ENCODE measurements at places on chromosomes 16 and 17.

DNA sequence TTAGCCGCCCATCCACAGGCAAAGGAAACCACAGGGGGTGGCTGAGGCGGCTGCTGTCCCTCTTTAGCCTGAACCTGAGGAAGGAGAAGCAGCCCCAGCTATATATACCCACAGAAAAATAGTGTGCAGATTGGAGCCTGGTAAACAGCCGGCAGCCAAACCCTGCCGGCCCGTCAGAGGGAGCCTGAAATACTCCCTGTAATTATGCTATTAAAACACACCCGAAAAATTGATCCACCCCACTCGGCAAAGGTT is 6.8 kb downstream of the PIEZO1 start:
- no peak for DNase-seq

GRCh38 chr16:35574011-35574410 is 2114.6 kb downstream of the TP53TG3F start:
- no peak for DNase-seq

DNA sequence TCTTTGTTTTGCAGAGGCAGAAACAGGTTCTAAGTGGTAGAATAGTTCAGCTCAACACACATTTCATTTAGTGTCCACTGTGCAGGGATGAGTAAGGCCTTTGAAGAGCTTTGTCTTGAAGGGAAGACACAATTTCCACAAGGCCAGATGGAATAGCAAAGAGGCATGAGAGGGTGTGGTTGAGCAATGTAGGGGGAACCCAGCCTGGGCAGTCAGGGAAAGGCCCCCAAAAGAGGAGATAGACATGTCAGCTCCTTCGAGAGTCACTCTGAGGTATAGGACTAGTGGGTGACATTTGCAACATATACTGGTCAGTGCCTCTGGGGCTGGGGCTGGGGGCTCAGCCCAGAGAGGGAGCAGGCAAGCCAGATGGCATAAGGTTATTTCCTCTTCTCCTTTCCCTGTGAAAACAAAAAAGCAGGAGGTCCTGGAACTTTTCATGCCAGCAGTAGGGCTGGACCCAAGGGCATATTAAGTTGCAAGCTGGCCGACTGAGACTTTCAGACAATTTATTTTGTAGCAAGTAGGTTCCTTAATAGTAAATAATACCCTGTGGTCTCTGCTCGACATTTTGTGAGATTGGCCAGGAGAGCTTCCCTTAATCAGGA is 7.1 kb downstream of the ALKBH5 start:
- DNase-seq = no peak

GRCh38 chr16:89600427-89600826 is 13.0 kb upstream of the DPEP1 start:
- DNase-seq = no peak

- DNase-seq = no peak
These were observed 27.3 kb downstream of the SRCIN1 start for GRCh38 chr17:38578229-38579082.

DNA sequence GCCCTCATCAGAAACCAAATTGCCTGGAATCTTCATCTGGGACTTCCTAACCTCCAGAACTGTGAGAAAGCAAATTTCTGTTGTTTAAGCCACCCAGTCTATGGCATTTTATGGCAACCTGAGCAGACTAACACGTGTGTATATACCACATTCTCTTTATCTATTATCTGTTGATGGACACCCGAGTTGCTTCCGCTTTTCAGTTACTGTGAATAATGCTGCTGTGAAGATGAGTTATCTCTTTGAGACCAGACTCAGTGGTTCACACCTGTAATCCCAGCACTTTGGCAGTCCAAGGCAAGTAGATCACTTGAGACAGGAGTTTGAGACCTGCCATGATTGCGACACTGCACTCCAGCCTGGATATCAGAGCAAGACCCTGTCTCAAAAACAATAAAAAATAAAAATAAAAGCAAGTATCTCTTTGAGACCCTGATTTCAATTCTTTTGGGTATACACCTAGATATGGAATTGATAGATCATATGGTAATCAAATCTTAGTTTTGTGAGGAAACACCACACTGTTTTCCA is 27.2 kb upstream of the CNEP1R1 start:
- no peak for DNase-seq

GRCh38 chr17:15012351-15012980 is 252.7 kb downstream of the PMP22 start:
- DNase-seq = no peak

DNA sequence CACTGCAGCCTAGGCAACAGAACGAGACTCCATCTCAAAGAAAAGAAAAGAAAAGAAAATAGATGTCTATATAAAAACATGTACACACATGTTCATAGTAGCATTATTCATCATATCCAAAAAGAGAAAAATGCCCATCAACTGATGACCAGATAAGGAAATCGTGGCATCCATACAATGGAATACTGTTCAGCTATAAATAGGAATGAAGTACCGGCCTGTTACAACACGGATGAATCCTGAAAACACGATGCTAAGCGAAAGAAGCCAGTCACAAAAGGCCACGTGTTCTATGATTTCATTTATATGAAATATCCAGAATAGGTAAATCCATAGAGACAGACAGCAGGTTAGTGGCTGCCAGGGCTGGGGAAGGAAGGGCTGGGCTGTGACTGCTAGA is 65.8 kb downstream of the TBC1D16 start:
- no peak for DNase-seq

GRCh38 chr17:46795379-46795952 is 23.0 kb downstream of the WNT3 start:
- DNase-seq = no peak

DNA sequence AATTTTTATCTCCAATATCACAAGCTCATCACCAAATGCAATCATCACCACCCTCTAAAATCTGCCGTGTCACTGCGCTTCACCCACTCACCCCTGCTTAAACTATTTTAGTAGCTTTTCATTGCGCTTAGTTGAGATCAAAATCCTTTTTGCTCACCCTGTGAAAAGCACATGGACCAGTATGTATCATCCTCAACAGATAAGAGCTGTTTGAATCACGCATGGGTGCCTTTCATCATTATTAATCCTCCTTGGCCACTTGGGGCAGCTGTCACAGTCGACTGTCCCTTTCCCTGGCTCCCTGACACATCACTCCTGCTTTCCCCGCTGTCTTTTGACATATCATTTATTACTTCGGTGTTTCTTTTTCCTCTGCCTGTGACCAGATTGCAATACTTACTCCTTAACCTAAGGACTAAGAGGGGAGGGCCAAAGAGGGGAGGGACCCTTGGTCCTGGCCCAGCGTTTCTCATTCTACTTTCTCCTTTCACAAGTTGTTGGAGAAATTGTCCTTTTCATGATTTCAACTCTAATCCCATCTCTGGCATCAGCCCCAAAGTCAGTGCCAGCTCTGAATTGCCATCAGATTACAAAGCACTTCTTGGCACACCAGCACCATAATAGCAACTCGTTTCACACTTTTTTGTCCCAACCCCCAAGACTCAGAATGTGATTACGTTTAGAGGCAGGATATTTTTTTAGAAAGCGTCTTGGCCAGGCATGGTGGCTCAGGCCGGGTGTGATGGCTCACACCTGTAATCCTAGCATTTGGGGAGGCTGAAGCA is 8.6 kb upstream of the KDM6B start:
- no peak for DNase-seq

DNA sequence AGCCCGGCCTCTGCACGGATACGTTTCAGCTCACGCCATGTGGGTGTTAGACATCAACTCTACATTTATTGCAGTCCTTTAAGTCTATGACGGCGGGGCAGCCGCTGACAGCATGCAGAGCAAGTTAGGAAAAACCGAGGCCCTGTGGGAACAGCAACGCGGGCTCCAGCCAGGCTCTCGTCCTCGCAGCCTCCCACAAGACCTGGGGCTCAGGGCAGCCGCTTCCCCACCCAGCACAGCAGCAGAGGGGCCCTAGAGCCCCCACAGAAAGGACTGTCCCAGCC is 3.7 kb upstream of the MRPS34 start:
- DNase-seq = no peak

DNA sequence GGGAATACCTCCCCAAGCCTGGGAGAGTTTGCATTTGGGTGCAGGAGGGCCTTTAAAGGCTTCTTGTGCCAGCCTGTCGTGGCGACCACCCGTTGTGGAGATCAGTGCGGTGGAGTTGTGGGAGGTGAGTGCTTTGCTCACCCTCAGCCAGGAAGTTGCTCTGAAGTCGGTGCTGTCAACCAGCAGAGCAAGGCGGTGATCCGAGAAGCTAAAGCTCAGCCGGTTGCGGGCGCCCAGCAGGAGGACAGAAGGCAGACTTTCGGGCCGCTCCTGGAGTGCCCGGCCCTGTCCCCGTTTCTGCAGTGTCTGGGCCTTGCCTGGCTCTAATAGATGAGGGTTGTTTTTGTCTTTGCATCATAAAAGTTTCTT is 1.4 kb downstream of the UBE2I start:
- DNase-seq = no peak

GRCh38 chr16:3578121-3578520 is 918 bp upstream of the NLRC3 start:
- no peak for DNase-seq

DNA sequence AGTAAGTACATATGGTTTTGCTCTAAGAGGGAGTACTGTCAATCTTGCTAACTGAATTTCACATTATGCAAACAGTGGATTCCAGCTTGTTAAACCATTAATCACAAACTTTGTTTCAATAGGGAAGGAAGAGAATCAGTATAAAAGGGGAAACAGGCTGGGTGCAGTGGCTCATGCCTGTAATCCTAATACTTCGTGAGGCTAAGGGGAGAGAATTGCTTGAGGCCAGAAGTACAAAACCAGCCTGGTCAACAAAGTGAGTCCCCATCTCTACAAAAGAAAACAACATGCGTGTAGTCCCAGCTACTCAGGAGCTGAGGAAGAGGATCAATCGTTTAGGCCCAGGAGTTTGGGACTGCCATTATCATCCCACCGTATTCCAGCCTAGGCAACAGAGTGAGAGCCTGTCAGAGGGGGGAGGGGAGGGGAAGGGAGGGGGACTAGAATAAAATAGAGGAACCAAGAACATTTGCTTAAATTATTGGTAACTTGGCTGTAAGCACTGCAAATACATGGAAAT is 65.7 kb downstream of the FBXL20 start:
- no peak for DNase-seq

DNA sequence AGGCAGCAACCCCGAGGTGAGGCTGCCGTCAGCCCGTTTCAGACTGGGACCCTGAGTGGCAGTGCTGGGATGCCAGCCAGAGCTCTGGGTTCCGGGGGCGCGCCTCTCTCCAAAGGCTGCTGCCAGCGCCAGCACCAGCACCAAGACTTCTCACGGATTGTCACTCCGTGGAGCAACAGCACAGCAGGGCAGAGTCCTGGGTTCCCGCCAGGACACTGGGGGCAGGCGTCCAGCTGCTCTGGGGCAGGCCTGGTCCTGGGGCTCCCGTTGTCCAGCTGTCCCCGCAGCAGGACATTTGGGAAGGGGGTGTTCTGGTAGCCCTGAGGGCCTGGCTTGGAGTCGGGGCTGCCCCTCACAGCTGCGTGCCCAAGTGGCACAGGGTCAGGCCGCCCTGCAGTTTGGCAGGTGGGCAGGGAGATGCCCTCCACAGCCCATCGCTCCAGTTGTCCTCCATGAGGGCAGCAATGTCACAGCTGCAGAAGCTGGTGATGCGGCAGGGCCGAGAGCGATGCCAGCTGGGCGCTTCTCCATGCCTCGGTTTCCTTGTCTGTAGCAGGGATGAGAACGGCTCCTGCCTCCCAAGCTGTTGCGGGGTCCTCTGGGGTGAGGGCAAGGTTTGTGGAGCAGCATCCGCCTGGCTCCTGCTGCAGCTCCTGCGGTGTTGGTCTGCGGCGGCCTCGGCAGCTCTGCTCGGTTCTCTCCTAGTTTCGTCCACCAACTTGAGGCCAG is 137.3 kb upstream of the CIBAR2 start:
- DNase-seq = no peak

DNA sequence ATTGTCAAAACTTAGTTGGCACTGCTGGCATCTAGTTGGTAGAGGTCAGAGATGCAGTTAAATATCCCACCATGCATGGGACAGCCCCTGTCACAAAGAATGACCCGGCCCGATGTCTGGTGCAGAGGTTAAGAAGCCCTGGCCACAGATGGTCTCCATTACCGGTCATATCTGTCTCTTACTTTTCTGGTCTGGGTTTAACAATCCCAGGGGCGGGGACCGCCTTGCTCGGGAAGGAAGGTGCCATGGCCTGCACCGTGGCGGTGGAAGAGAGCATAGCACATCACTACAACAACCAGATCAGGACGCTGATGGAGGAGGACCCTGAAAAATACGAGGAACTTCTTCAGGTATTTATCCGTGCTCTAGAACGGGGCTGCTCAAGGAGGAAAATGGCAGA is 8.1 kb downstream of the COQ7 start:
- no peak for DNase-seq

GRCh38 chr16:19645557-19645981 is 72.5 kb downstream of the KNOP1 start:
- no peak for DNase-seq

DNA sequence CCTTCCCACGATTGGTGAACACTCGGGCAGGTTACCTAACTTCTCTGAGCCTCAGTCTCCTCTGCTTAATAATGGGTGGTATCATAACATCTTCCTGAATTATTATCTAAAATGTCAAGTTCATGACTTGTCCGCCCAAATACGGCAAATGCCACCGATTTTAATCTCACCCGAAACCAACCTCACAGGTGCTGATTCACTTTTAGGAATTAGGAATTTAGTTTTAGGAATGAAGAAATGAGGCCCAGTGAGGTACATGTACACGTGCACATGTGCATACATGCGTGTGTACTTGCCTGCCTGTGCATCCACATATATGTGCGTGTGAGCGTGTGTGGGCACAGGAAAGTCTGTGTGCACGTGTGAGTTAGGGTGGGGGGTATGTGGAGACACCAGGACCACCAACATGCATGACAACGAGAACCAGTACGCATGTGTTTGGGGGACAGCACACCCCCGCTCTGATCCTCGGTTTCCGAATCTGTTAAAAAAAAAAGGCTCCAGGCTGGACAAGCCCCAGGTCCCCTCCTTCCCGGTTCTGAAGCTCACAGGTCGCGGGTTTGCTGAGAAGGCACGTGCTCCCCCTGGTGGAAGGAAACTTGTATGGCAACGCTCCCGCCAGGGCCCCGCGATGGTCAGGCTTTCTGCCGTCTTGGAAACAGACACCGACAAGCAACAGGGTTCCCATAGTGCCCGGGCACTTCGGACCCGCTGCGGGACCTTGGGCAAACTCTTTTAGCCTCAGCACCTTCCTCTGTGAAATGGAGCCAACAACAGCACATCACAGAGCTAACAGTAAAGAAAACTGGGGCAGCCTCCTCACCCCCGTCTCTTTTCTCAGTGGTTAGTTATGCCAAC is 219.2 kb downstream of the RBFOX3 start:
- DNase-seq = no peak

DNA sequence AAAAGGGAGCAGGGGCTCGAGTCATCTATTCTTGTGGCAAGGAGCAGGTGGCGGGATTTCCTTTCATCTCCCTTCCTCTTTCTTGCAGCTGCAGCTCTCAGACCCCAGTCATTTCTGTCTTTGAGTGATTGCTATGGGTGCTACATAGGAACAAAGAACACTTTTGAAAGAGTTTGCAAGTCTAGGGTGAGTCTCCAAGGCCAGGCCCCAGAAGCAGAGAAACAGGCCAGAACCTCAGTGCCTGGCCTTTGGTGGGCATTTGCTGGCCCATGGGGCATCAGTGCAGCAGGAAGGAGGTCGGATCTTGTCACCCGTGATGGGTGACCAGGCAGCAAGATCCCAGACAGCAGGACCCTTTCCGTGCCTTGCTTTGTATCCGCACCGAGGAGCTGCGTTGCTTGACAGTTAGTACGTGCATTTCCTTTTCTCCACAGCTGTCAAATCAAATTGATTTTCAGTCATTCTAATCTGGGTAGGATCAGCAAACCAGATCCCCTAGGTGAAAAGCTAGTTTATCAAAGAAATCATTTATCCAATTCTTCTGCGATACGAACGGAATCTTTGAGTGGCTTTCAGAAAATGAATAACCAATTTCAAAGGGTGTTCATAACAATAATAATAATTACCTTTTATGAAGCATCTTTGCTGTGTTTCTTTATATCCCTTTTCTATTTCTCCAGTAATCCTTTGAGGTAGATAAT is 244.6 kb upstream of the MAF start:
- no peak for DNase-seq
